ENCODE measurements at places on chromosomes 13 and 19.

- DNase-seq = peak; percentile 38
Measured at GRCh38 chr13:48741377-48741776, 87.6 kb downstream of the CYSLTR2 start.

- no peak for DNase-seq
Measured at GRCh38 chr13:30300596-30300995, 6.8 kb downstream of the KATNAL1 start.

GRCh38 chr19:34120846-34121639, 51.3 kb upstream of the LSM14A start:
- no peak for DNase-seq

GRCh38 chr19:51417810-51418157, 342 bp upstream of the SIGLEC10 start:
- no peak for DNase-seq

DNA sequence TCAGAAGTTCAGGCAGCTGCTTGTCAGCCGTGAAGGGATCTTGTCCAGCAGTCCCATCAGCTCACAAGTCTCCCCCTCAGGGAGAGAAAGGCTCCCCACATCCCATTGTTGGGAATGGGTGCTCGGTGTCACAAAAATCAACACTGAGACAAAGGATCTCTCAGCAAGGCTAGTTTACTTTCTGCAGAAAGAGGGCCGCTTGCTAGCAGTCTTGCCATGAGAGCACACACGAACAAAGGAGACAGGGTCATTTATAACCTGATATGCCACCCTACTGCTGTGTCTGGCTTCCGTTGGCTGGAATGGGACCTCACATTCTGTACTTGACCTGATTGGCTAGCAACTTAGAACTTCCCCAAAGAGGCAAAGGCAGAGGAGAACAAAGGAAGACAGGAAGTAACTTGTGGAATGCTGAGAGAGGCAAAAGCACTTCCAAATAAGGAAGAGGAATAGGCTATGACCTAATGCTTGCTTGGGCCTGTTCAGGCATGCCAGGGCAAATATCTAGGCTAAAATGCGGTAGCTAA, 8.7 kb upstream of the IGFL3 start:
- DNase-seq = peak; percentile 87

DNA sequence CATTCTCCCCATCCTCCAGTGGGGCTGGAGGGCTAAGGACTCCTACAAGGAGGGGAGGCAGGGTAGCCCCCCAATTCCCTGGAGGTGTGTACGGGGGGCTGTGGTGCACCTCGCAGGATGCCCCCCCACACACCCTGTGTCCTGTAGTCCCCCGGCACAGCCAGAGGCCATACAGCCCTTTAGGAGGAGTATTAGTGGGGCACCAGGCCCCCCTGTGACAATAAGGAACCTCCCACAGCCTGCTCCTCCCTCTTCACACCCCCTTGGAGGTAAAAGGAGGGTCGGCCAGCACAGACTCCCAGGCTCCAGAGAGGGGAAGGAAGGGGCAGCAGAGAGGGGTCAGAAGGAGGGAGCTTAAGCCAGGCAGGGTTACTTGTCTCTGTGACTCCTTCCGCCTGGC, at the start of gene NANOS3:
NANOS3 (plus strand) TSS at position 301 of the 400 bp plus-strand sequence. CDS start 115 bp downstream, outside the sequence.
- DNase-seq = no peak

- no peak for DNase-seq
Measured at GRCh38 chr13:34431827-34432581, 510.1 kb upstream of the NBEA start.

DNA sequence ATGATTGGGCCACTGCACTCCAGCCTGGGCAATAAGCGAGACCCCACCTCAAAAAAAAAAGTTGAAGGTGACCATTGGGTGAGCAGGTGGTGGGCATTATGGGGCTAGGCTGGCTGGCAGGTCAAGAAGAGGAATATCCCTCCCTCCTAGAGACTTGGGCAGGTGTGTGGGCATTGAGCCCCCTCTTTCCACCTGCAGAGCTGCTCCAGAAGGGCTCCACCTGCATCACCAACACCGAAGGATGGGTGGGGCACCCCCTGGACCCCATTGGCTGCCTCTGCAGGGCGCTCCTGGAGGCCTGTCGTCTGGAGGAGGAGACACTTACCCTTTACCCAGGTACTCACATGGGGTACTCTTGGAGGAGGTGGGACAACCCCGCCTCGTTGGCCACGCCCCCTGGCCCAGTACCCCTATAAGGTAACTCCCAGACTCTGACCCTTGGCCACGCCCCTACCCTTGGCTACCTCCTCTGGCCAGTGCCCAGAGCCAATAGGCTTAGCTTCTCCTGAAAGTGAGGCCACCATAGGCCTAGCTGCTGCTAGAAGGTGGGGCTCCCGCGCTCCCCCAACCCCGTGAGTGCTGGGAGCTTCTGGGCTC, 21.9 kb downstream of the ZSWIM4 start:
- no peak for DNase-seq

DNA sequence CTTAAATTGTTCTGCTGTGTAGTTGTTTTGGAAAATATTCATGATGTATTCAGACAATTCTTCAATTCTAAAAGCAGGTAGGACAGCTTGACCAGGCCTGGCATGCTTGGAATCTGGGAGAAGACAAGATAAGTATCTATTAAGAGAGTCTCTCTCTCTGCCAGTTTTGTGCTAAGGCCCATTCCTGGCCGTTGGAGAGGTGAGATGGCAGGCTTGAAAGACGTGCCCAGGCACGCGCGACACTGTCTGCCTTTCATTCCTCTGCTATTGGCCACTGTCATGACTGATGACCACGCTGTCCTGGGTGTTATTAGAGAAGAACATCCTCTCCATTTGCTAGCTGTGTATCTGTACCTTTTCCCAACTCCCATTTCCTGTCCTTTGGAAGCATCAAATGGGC, 90.3 kb downstream of the LHFPL6 start:
- DNase-seq = no peak

GRCh38 chr19:51689751-51690453, 3.2 kb upstream of the SPACA6 start:
- no peak for DNase-seq

DNA sequence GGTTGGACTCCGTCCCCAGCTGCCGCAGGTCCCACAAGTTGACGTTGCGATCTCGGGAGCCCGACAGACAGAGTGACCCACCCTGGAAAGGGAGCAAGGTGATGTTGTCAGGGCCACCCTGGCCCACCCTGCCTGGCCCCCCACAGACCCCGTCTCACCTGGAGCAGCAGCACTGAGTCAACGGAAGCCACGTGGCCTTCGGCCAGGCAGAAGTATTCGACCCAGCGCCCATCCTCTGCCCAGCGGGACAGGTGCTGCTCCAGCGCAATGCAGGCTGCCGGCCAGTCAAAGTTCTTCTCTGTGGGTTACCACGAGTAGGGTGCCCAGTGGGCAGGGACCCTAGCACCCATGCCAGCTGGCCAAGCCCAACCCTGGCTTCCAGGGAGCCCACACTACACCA, 1.8 kb downstream of the FBXW9 start:
- no peak for DNase-seq

GRCh38 chr13:113117911-113118260, 4.7 kb upstream of the F10 start:
- no peak for DNase-seq

- no peak for DNase-seq
Measured at GRCh38 chr13:98538876-98539275, 38.0 kb downstream of the STK24 start.

GRCh38 chr19:31070146-31071065, 278.8 kb downstream of the TSHZ3 start:
- DNase-seq = no peak

DNA sequence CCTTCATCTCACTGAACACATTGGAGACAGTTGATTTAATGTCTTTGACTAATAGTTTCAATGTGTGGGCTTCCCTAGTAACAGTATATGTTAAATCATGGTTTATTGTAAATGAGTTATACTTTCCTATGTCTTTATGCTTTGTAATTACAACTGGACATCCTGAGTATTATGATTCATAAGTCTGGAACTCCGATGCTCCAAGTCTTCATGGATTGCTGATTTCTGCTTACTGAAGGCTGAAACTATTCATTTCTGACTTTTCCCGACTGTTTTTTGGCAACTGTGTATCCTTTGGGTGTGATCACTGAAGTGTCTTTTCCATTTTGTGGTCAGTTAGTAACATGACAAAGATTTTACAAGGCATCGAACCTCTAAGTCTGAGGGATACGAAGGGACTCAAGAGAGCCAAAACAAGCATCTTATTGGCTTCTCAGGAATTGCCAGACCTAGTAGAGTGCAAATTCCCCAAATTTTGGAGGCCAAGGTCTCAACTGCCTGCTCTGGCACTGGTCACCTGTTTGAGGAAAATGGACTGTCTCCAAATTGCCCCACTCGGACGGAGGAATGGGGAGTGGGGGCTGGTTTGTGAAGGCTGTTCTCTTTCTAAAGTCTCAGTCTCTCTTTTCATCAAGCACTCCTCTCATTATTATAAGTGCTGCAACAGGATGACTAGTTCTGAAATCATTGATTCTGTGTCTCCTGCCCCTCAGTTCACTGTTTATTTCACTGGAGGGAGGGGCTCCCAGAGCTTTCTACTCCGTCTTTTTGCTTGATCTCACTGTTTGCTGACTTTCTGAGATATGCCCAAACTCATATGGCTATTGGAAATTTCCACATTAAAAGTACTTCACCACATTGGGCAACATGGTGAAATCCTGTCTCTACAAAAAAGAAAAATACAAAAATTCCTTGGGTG, 20.2 kb upstream of the CD70 start:
- peak; percentile 46 for DNase-seq

GRCh38 chr13:44815623-44816022, 173.6 kb downstream of the NUFIP1 start:
- peak; percentile 98 for DNase-seq
